ENCODE measurements at places on chromosomes 7 and 10. TPM values are rescaled to one million over a fixed set of nuclear protein-coding genes. Genes with fewer than 3 reads are reported as not detected.

PARD3 gene
- total RNA-seq: 14.7 TPM

MCM10 gene
- total RNA-seq: 12.2 TPM

SFTPA1 gene
- not detected for total RNA-seq

INMT gene
- 0.27 TPM for total RNA-seq

RGS10 gene
- 61.0 TPM for total RNA-seq

SYT15B gene
- not detected for total RNA-seq

Measured in mammary microvascular endothelial cell (primary cell).